NCI-H774 (cell line): ENCODE measurements at places on chromosomes 11 and 22.

DNA sequence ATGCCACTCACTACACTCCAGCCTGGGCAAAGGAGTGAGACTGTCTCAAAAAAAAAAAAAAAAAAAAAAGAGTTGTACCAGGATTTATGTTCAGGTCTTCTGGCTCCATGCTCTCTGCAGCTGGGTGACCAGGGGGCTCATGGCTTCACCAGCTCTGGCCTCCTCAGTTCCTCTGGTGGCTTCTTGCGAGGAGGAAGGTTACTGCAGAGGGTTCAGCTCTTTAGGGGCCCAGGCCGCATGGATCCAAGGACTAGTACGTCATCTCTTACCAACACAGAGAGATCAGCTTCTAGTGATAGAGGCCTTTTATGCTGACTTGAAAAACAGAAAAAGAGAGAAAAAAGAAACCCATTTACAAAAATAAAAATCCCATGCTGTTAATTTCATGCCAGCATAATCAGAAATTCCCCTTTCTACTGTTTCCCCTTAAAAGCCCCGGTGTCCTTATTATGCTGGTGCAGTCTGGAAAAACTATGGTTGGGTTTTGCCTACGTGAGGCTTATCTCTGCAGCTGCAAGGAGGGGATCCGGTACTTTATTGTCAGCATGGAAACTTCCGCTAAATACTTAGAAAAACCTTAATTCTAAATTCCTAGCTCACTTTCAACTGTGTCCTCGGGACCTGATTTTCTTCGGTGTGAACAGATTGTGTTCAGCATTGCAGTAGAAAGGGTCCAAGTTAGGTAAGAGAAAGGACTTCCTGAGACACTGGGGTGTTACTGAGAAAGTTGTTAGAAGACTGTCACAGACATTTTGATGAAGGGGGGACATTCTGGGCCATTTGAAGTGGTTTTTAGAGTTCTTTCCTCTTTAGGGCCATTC, 13.7 kb downstream of the ZBTB16 start:
- DNase-seq: no peak

GRCh38 chr11:76329084-76329648, 51.8 kb downstream of the THAP12 start:
- no peak for DNase-seq

DNA sequence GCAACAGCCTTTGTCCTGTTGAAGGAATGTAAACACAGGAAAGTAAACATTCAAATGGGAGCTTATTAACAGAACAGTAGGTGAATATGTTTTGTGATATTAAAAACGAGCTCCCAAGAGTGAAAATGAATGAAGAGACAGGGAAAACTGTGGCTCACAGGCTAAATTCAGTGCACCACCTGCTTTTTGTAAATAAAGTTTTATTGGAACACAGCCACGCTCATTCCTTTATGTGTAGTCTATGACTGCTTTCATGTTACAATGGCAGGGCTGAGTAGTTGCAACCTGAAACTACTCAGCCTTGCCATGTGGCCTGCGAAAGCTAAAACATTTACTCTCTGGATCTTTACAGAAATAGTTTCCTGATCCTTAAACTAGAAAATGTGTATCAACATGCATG, 136.9 kb downstream of the MYO18B start:
- peak; percentile 39 for DNase-seq

DNA sequence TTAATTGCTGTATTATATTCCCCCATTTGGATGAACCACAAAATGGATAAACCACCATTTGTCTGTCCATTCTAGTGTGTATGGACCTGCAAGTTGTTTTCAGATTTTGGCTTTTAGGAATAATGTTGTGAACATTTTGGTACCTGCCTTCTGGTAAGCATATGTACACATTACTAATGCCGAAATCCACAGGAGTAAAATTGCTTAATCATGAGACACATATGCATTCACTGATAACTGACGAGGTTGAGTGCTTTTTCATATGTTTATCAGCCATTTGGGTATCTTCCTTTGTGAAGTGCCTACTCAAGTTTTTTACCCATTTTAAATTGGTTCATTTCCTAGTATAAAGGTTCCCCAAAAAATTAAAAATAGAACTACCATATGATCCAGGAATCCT, 34.2 kb downstream of the OSBP2 start:
- DNase-seq: no peak

DNA sequence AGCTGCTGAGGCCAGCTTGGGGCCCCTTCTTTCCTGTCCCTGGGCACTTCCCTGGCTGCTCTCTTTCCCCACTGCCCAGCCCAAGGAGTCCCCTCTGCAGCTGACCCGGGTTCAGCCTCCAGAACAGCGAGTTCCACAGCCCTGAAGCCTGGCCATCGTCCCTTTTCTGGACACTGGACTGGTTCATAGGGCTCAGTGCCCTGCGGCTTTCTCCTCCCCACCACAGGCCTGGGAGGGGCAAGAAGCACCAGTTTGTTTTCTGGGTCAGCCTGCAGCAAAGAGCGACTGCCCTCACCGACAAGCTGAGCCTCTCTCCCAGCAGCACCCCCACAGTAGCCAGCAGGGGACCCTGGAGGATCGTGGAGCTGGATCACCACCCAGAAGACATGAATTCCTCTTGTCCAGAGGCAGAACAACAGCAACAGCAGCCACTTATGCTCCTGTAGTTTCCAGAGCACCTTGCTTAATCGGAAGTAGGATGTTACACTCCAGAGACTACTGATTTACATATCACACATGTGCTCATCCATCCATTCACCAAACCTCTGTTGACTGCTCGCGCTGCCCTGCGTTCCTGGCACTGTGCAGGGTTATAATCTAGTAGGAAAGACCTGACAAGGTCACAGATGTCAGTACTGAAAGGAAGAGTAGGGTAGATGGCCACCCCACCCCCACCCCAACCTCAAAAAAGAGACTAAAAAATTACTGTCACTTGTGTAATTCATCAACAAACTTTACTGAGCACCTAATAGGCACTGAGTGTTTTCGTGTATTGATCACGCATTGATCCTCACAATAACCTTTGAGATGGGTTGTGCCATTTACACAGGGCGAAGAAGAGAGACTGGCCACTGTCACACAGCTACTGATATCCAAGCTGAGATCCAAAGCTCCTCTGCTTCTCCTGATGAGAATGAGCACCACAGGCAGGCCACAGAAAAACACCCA, 13.0 kb upstream of the CXCR5 start:
- no peak for DNase-seq

DNA sequence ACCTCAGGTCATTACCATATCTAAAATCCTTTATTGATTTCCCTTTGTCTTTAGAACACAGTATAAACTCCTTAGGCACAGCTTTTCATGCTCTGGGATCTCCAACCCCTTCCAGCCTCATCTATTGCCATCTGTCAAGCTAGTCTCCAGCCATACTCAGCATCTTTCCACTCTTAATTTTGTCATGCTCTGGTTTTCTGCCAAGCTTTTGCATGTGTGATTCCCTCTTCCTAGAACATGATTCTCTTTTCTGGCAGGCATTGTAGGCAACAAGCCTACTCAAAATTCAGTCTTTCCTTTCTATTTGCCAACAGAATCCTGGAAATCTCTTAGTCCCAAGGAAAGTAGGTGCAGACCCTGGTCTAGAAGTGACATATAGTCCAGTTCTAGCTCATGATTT, 35.5 kb upstream of the SLC6A5 start:
- DNase-seq: no peak

DNA sequence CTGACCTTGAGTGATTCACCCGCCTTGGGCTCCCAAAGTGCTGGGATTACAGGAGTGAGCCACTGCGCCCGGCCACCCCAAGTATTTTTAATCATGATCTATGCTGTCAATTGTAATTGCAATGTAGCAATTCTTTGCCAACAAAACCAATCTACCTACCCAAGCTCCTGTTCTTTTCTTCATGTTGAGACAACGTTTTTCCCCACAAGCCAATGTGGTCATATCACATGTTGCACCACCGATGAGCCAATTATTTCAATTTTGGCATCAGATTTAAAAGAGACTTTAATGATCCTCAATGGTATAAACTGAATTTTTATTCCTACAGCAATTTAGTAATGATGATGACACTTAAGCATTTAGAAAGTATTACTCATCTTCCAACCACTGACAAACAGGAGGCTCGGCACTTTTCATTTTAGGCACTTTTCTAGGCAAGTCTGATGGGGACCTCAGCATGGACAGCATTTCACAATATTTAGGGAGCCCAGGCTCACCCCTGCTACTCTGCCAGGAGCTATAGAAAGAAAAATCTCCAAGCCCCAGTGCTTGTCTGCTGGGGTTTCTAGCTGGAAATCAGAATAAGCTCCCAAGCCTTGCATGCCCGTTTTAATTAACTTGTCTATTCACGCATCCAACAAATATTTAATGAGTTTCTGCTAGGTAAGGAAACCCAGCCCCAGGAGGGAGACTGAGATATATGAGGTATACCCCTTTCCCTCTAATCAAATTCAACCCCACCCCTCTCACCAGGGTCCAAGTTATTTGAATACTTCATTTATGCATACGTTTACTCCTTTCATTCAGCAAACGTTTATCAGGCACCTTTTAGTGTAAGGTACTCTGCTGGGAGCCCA, 291.4 kb downstream of the ST3GAL4 start:
- DNase-seq: no peak

GRCh38 chr22:32660292-32660691, 141.2 kb upstream of the TIMP3 start:
- peak; percentile 4 for DNase-seq

DNA sequence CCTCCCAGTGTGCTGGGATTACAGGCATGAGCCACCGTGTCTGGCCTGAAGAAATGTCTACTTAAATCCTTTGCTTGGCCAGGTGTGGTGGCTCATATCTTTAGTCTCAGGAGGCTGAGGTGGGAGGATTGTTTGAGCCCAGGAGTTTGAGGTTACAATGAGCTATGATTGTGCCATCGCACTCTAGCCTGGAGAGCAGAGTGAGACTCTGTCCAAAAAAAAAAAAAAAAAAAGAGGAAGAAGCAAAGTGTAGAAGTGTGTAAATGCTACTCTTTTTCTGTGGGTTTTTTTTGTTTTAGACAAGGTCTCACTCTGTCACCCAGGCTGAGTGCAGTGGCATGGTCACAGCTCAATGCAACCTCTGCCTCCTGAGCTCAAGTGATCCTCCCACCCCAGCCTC, 6.4 kb upstream of the ATG16L2 start:
- DNase-seq: no peak

DNA sequence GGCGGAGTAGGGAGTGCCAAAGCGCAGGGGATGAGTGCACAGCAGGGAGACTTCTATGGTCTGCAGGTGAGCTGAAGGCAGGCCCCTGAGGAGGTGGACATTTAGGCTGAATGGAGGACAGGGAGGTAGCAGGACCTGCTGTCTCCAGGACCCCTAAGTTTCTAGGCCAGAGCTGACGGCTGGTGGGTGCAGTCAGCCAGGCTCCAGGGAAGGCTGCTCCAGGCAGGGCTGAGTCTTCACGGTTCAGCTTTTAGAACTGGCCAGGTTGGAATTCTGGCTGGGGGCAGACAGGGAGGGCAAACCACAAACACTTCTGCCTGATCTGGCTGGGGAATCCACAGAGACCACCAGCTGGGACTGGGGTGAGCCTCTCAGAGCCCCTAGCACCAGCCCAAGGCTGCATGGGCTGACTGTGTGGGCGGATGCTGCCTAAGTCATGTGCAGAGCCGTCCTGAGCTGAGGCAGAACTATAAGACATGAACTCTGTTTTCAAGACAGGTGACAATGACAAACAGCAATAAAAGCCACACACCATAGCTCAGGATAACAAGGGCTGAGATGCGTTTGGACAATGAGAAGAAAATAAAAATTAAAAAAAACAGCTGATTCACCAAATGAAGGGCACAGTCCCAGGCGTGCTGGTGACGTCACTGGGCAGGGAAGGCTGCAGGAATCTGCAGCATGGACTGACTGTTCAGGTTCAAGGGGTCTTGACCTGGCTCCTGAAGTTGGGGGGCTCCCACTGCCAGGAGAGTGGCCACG, 10.4 kb upstream of the MALAT1 start:
- no peak for DNase-seq

DNA sequence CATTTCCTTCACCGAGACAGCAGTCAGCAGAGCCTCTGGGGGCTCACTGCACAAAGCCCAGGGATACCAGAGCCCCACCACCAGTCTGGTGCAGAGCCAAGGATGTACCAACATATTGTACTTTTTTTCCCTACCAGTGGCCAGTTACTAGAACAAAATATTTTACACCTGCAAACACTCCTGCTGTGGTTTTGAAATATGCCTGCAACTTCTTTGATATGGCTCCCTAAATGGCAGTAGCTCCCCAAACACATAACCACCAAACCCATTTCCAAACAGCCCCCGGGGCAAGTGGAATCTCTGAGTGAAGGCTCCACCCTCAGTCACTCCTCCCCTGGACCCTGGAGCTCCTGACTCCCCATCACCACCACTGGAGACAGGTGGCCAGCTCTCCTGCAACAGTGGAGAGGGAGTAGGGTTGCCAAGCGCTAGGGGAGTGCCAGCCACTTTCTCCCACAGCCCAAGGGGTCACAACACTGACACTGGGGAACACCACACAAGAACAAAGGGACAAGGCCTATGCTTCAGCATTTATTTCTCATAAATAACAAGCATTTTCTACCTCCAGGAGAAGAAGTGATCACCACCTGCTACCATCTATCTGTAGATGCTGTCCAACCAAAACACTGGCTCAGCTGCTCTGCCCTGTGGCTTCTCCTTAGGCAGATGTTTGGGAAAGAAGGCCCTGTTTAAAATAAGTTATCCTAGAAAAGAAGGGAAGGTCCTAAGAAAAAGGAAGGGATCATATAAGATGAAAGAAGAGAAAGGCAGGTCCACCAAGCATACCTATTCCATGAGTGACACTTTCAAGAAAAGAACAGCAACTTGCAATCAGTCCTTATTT, 15.1 kb downstream of the DGCR2 start:
- no peak for DNase-seq

DNA sequence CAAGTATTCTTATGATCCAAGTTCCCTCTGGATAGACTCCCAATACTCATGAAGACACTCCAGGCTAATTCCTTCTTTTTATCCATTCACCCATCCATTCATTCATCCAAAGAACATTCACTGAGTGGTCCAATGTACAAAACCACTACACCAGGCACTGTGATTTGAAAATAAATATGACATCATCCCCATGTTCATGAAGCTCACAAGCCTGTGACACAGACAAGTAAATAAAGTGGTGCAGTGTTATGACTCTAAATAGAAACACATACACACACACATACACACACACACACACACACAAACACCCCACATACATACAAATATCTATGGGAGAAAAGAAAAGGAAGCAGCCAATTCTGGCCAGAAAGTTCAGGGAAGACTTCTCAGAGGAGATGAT, 35.5 kb downstream of the MTMR2 start:
- no peak for DNase-seq

DNA sequence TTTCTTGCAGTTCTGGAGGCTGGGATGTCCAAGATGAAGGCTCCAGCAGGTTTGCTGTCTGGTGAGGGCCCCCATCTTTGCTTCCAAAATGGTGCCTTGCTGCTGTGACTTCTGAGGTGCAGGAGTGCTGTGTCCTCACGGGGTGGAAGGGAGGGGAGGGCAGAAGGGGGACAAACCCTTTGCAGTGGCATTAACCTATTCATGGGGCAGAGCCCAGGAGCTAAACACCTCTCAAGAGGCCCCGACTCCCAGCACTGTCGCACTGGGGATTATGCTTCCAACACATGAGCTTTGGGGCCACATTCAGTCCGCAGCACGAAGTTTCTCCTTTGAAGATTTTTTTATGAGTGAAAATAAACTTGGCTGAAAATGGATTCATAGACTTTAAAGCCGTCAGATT, 25.5 kb upstream of the OSBPL5 start:
- DNase-seq: no peak
